ENCODE measurements at places on chromosomes 12 and 14. TPM values are rescaled to one million over a fixed set of nuclear protein-coding genes. Genes with fewer than 3 reads are reported as not detected.
A peak's percentile ranks its signal among the peaks of the same experiment; 100 is the strongest.

Gene PSME2
- 635 TPM for total RNA-seq

DNA sequence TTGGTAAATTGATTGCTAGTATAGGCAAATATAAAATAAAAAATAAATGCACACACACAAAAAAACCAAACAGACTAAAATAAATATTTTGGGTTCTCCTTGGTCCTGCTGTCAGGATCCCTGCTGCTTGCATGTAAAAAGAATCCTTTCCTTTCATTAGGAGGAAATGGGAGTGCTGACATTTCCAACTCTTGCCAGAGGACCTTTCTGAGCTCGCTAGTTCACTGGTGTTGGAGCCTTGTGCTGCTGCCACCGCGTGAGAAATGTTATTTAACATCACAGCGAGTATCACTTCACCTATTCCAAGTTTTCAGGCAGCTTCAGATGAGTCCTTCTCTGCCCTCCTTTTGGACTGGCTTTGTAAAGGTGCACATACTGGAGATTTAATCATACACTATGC, 358.9 kb downstream of the NPAS3 start:
- no peaks in the 10 kb centered on the region for H3K27me3 ChIP-seq
- no peak overlapping the region for H3K27ac ChIP-seq
- no peak overlapping the region for H3K4me3 ChIP-seq
- no peak for DNase-seq
- H3K4me1 ChIP-seq: no peaks in the 10 kb centered on the region
- H3K36me3 ChIP-seq: no peaks in the 10 kb centered on the region

GRCh38 chr14:100372357-100373048, 49.4 kb downstream of the SLC25A47 start:
- DNase-seq: no peak
- H3K36me3 ChIP-seq: peaks cover 69% of the 10 kb centered on the region
- peaks cover 66% of the 10 kb centered on the region for H3K4me1 ChIP-seq
- peak overlapping the region; percentile 95 for H3K4me3 ChIP-seq

GRCh38 chr12:105292705-105293104, 37.8 kb upstream of the C12orf75 start:
- no peaks in the 10 kb centered on the region for H3K4me1 ChIP-seq
- H3K27me3 ChIP-seq: peaks cover 21% of the 10 kb centered on the region
- no peak overlapping the region for H3K27ac ChIP-seq
- H3K4me3 ChIP-seq: no peak overlapping the region
- no peaks in the 10 kb centered on the region for H3K36me3 ChIP-seq

DNA sequence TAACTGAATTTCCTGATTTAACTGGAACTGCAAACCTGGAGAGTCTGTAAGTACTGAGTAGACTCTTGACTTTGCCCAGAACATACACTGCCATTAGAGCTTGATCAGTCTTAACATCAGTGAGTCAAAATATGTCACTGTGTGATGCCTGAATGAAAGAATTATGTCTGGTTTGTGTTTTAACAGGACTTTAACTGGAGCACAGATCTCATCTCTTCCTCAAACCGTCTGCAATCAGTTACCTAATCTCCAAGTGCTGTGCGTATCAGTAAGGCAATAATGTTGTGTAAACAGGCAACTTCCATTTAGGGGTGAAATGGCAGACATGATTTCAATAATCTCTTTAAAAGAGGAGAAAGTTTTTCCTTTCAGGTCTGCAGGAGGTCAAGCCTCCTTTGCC, 97.0 kb downstream of the ZFC3H1 start:
- peaks cover 9% of the 10 kb centered on the region for H3K27me3 ChIP-seq
- DNase-seq: no peak
- no peaks in the 10 kb centered on the region for H3K36me3 ChIP-seq
- H3K27ac ChIP-seq: no peak overlapping the region

DNA sequence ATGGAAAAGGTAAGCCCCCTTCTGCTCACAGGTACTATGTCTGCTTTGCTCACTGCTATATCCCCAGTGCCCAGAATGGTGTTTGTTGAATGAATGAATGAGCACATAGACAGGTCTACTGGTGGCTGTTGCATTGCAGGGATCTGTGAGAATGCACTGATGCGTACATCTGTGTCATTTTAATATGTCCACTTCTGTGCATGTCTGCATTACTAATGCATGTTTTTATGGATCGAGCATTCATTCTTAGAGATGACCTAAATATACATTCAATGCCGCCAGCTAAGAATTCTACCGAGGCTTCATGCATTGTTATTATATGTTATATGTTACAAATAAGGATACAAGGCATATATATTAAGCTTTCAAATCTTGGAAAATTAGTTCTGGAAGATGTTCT, 73.8 kb downstream of the SPRING1 start:
- H3K27ac ChIP-seq: no peak overlapping the region
- peaks cover 3% of the 10 kb centered on the region for H3K4me1 ChIP-seq
- peaks cover 8% of the 10 kb centered on the region for H3K27me3 ChIP-seq
- no peak for DNase-seq
- H3K4me3 ChIP-seq: no peak overlapping the region

DNA sequence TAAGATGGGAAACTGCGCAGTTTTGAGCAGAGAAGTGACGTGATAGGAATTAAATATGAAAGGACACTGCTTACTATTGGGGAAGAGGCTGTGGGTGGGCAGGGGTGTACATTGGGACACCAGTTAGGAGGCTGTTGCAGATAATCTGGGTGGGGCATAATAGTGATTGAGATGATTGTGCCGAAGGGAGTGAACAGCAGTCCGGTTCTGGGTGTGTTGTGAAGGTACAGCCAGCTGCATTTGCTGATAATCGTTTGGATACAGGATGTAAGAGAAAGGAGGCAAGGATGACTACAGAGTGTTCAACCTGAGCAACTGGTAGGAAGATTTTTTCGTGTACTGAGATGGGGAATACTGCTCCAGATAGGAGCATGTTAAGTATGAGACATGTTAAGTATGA, 205.2 kb upstream of the NEDD1 start:
- H3K27me3 ChIP-seq: peaks cover 17% of the 10 kb centered on the region
- H3K27ac ChIP-seq: no peak overlapping the region
- no peaks in the 10 kb centered on the region for H3K4me1 ChIP-seq
- no peak for DNase-seq
- H3K36me3 ChIP-seq: no peaks in the 10 kb centered on the region
- H3K4me3 ChIP-seq: no peak overlapping the region

- H3K4me1 ChIP-seq: peaks cover 33% of the 10 kb centered on the region
- DNase-seq: peak; percentile 29
- H3K4me3 ChIP-seq: peak overlapping the region; percentile 98
- peak overlapping the region; percentile 98 for H3K27ac ChIP-seq
- H3K36me3 ChIP-seq: peaks cover 19% of the 10 kb centered on the region
Measured at GRCh38 chr14:77761205-77761931, 412 bp upstream of the SNW1 start.

DNA sequence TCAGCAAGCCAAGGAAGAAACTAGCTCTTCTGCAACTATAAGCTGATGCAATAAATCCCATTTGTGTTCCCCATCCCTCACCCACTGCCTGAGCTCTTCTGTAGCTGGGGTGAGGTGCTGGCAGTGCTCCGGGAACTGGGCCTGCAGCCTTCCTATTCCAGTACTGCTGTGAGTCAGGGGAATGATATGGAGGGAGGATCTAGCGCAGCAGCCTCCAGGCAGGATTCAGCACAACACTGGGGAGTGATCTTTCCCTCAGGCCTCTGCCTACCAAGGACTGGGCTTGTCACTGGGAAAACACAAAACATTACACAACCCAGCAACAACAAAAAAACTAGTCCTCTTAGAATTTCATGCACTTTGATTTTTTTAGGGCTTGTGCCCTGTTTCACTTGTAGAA, 58.7 kb downstream of the ST8SIA1 start:
- DNase-seq: no peak
- peaks cover 4% of the 10 kb centered on the region for H3K27me3 ChIP-seq
- no peaks in the 10 kb centered on the region for H3K4me1 ChIP-seq
- H3K36me3 ChIP-seq: no peaks in the 10 kb centered on the region
- H3K27ac ChIP-seq: no peak overlapping the region
- no peak overlapping the region for H3K4me3 ChIP-seq

GRCh38 chr12:12007001-12007712, 63.6 kb upstream of the BCL2L14 start:
- no peak overlapping the region for H3K4me3 ChIP-seq
- peak; percentile 62 for DNase-seq
- peaks cover 12% of the 10 kb centered on the region for H3K36me3 ChIP-seq

DNA sequence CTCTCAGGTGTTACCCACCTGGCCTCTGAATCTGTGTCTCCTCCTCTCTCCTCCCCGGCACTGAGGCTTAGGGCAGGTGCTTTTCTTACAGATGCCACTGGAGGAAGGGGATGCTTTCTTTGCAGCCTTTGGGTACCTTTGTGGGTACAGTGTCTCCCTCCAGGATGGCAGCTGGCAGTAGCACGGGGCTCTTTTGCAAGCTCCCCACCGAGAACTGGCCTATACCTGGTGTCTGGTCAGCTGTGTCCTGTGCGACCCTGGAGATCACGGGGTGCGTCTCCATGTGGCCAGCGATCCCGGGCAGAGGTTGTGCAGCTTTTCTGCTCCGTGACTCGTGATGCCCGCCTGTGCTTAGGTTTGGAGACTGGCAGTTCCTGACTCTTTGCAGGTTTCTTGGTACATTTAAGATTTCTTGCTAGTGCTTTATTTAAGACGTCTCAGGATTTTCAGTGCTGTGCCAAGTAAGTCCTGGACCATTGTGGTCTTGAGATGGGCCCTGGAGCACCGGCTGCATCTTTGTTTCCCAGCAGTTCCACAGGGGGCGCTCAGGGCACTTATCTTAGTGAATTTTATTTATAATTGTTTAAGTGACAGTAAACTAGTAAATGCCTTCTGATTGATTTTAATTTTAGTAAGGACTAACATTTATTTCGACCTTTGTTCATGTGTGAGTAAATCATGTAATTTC, 68.9 kb downstream of the DDX51 start:
- H3K4me1 ChIP-seq: no peaks in the 10 kb centered on the region
- H3K36me3 ChIP-seq: peaks cover 45% of the 10 kb centered on the region
- no peaks in the 10 kb centered on the region for H3K27me3 ChIP-seq
- H3K27ac ChIP-seq: no peak overlapping the region

DNA sequence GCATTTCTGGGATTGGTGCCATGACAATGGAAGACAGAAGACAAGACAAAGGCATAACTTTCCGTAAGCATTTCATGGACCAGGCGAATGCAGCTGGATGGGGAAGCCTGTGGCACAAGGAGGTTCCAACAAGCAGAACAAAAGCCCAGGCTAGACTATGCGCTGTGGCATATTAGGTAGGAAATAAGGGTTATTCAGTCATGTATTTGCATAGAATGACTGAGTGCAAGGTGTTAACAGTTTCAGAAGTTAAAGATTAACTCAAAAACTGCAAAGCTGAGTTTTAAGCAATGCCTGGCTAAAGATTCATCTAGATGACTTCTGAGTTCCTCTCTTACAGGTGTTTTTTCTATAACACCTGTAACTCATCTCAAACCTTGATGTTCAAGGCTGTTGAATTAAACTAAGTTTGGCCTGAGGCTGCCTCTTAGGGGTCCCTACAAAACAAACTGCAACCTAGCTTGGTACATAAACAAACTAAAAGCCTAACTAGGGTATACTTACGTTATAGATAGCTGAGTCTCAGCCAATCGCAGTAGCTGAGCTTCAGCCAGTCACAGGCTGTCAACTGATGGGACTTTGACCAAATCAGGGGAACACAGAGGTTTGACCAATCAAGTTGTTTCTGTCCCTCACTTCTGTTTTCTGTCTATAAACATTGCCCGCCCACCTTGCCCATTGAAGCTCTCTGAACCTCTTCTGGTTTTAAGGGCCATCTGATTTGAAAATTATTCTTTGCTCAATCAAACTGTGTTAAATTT, 52.2 kb upstream of the PLBD1 start:
- H3K4me1 ChIP-seq: no peaks in the 10 kb centered on the region
- no peak for DNase-seq
- H3K4me3 ChIP-seq: no peak overlapping the region
- H3K27ac ChIP-seq: no peak overlapping the region

GRCh38 chr14:38063711-38064320, 143.9 kb upstream of the SSTR1 start:
- no peak overlapping the region for H3K27ac ChIP-seq
- H3K36me3 ChIP-seq: peaks cover 19% of the 10 kb centered on the region
- H3K4me3 ChIP-seq: no peak overlapping the region

DNA sequence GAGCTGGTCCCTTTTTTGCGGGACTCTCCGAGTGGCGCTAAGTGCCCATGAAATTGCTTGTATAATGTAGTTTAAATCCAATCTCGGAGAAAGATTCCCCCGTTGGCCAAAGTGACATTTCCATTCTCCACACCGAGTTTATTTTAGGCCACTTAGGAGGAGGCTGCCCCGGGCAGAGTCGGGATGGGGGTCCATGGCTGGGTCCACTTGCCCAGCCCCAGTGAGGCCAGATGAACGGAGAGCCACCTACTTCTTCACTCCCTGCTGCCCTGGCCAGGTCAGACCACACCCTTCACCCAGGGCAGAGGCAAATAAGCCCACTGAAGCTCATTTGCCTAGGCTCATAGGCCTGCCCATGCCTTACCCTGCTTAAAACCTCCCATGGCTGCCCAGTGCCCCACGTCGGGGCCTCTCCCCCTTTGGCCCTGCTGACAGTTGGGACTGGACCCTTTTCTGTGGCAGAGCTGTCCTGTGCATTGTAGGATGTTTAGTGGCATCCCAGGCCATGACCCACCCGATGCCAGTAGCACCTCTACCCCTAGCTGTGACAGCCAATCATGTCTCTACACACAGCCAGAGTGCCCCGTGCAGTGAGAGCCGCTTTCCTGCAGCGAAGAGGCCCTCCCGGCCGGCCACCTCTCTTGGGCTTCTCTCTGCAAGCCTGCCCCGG, 51.3 kb downstream of the FAM222A start:
- no peak overlapping the region for H3K4me3 ChIP-seq
- DNase-seq: no peak
- H3K36me3 ChIP-seq: no peaks in the 10 kb centered on the region
- no peaks in the 10 kb centered on the region for H3K27me3 ChIP-seq
- peaks cover 9% of the 10 kb centered on the region for H3K4me1 ChIP-seq

All from activated CD8-positive, alpha-beta T cell treated with anti-CD3 and anti-CD28 coated beads, Interleukin-2, amount 10 ng/mL, durations not matched to agents 7 days and 5 days (primary cell).